ENCODE measurements at places on chromosomes 6 and 20. TPM values are rescaled to one million over a fixed set of nuclear protein-coding genes. Genes with fewer than 3 reads are reported as not detected.

GRCh38 chr6:71481801-71482200 is 193.2 kb downstream of the OGFRL1 start:
- no peak for DNase-seq

GRCh38 chr20:939606-940005 is 23.5 kb upstream of the ANGPT4 start:
- no peak for DNase-seq

GRCh38 chr6:158131926-158132325 is 36.1 kb downstream of the SERAC1 start:
- DNase-seq: peak; percentile 36

- DNase-seq: no peak
Measured at GRCh38 chr6:14102383-14102782, 15.2 kb upstream of the CD83 start.

- peak; percentile 54 for DNase-seq
Measured at GRCh38 chr6:148973538-148974208, 226.8 kb downstream of the UST start.

- no peak for DNase-seq
Measured at GRCh38 chr6:159983641-159984080, 14.8 kb downstream of the IGF2R start.

- no peak for DNase-seq
Measured at GRCh38 chr20:51620432-51620831, 77.9 kb upstream of the NFATC2 start.

DNA sequence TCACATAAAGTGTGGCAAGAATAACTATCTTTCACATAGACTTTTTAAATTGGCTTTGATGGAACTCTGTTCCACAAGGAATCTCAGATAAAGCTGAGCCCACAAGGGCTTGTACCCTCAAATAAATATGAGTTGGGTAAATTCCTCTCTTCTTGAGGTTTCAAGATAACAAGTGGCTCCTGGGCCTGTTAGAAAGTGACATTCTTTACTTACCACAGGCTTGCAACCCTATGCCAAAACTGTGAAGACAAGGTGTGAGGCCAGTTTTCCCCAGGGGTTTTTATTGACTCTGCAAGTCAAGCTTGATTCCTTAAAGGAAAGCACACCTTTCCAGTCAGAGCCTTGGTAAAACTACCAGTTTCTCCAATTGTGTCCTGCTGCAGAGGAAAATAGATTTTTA is 664.8 kb upstream of the GJE1 start:
- peak; percentile 79 for DNase-seq

DNA sequence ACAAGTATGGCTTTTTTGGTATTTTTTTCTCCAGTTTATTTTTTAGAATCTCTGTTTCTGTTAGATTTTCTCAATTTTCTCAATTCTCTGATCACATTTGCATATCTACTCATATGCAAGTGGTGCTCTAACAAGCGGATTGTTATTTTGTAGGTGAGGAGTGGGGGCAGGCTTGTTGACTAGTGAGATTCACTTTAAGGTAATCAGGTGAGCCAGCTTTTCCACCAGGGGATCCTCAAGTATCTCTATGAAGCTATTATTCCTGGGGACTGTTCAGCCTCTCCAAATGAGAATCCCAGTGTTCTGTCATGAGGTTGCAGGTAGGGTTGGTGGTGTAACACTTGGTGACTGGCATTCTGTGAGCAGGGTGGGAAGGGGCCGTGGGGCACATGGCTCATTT is 274.3 kb upstream of the FERMT1 start:
- DNase-seq: no peak

DNA sequence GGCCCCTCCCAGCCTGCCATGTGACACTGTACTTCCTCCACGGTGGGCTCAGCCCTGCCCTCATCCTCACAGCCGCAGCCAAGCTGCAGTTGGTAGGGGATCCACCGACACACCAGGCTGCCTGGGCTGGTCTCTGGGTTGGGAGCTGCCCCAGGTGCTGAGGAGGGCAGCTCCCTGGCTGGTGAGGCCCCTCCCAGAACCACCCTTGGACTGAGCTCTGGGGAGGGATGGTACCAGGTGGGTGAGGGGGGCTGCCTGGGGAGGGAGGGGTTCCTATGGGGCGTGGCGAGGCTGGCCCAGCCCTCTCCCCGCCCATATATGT is 185 bp upstream of the TNFRSF6B start:
- DNase-seq: peak; percentile 41

The NOTCH4 gene
- 5.0 TPM for total RNA-seq

The RAET1L gene
- total RNA-seq: not detected

The NTSR1 gene
- total RNA-seq: 0.07 TPM

The RNF8 gene
- 36.8 TPM for total RNA-seq

The MRPL14 gene
- 66.4 TPM for total RNA-seq

Measured in cardiac muscle cell (in vitro differentiated cells and primary cell).